ENCODE measurements at places on chromosomes 12 and 14.

DNA sequence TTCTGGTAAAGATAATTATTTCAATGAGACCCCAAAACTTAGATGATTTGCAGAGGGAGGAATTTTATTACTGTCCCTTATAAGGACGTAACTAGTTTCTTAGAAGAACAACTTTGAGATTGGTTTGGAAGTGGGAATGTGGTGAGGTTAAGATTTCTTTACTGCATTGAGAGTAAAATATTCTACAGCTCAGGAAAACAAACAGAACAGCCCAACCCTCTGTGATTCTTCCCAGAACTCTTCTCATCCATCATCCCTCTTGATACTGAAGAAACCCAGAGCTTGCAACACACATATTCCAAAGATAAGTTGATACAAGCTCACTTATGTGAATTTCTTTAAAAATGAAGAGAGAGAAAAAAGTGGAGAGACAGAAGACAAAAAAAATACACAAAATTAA, 234.2 kb downstream of the CRADD start:
- DNase-seq = no peak

DNA sequence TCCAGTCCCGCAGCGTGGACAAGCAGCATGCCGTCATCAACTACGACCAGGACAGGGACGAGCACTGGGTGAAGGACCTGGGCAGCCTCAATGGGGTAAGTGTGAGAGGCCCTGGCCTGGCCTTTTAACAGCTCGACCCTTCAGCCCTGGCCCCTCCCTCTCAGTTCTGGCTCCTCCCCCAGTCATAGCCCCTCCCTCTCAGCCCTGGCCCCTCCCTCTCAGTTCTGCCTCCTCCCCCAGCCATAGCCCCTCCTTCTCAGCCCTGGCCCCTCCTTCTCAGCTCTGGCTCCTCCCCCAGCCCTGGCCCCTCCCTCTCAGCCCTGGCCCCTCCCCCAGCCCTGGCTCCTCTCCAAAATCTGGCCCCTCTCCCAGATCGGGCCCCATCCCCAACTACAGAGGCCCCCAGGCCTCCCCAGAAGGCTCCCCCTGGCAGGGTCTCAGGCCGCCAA, 11.2 kb downstream of the CEP170B start:
- no peak for DNase-seq

- no peak for DNase-seq
Measured at GRCh38 chr14:32259368-32260013, 56.4 kb upstream of the RNU6-8 start.

- DNase-seq = no peak
Measured at GRCh38 chr14:87483271-87484260, 509.4 kb downstream of the GALC start.

GRCh38 chr14:71050227-71050823, 143.1 kb downstream of the PCNX1 start:
- no peak for DNase-seq

- no peak for DNase-seq
Measured at GRCh38 chr12:14767617-14768016, 35.7 kb downstream of the WBP11 start.

DNA sequence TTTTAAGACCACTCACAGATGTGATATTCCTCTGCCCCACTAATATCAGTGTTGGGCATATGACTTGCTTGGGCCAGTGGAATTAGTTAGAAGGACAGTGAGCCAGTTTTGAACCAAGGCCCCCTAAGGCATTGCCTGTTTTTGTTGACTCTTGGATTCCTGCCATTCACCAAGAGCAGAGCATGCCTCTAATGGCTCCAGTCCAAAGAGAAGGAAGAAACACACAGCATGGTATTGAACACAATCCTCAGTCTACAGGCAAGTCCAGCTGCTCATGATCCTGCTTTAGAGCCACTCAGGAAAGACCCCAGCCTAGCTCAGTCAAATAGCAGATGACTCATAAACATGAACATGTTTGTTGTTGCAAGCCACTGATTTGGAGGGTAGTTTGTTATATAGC, 1201.5 kb downstream of the BCL11B start:
- DNase-seq = no peak

DNA sequence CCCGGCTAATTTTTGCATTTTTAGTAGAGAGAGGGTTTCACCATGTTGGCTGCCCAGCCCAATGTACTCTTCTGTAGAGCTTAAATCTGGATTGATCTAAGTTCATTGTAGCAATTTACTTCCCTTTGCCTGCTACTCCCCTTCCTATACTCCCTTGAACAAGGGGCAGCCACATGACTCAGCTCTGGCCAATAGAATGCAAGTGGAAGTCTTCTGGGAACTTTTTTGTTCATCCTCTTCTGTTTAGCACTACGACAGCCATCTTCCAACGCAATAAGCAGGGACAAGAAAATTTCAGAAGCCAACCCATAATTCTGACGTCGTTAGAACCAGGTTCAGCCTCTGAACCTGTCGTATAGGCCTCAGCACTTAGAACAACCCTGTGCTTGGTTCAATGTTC, 6.4 kb upstream of the RAD52 start:
- no peak for DNase-seq

- no peak for DNase-seq
Measured at GRCh38 chr14:99757331-99758070, 35.7 kb upstream of the EML1 start.

- DNase-seq = no peak
Measured at GRCh38 chr14:96158735-96159134, 45.9 kb upstream of the BDKRB2 start.

DNA sequence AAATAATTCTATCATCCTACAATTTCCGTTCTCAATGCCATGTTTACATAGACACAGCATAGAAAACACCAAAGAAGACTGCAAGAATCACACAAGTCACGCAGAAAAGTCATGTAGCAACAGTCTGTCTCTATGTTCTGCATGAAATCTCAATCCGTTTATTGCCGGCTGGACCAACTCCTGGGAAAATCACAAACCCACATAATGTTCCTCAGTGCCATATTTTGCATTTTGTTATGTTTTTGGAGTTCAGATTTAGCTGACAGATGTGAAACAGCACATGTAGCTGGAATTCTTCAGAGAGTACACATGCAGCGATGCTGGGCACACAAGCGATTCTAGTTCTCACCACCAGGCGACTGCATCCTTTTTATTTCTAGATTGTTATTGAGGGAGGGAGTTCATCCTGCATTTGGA, 193.1 kb downstream of the APAF1 start:
- DNase-seq = no peak

DNA sequence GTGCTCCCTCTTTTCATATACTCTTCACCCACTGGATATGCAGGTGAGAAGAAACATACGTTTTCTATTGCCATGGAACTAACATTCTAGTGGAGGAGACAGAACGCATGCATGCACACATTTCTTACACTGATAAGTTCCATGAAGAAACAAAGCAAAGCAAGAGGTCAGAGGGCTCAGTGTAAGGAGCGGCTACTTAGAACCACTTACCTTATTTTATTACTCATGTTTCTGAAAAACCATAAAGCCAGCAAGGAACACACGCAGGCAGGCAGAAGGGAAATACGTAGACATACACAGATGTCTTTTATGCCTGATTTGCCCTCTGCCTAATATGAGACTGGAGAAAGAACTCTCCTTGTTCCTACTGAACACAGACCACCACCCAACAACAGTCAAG, 362.9 kb downstream of the TMEM132D start:
- no peak for DNase-seq

DNA sequence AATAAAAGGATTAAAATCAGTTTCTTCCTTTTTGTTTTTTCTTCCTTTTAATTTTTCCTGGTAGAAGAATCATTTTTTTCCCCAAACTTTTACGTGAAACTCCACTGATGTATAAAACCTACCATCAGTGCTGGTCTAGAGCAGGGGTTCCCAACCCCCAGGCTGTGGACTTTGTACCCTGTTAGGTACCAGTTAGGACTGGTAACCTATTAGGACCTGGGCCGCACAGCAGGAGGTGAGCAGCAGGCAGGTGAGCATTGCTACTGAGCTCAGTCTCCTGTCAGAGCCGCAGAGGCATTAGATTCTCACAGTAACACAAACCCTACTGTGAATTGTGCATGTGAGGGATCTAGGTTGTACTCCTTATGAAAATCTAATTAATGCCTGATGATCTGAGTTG, 10.1 kb downstream of the SMCO2 start:
- DNase-seq = no peak

DNA sequence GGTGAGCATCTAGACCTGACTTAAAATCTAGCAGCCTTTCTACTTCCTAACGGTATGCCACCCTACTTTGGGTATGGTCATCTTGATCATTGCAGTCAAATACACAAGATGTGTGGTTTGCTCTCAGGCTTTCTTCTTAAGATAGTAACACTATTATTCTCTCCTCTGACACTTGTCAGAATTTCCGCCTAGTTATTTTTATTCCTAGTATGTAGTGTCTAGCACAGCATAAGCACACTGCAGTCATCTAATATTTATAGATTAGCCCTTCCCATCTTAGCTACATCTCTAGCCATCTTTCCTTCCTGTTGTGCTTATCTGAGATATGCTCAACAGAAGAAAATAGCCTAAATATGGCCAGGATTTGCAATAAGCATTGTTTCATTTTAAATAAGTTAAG, 180.1 kb downstream of the C12orf50 start:
- DNase-seq = no peak

DNA sequence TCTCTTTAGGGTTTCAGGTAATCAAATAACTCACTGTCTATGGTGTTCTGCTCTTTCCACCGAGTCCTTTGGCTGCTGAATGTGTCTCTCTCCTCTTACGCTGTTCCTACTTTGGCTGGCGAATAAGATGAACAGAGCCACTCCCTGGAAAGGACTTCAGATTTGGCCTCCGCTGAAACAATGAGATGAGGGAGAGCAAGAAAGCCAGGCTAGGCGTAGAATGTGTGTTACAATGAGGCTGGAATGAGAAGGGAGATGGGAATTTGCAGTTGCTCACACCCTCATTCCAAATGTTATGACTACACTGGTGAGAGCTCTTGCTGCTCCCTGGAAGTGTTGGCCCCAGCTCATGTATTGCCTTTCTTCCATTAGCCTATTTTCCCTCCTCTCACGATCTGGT, at the start of gene MFAP5:
Gene MFAP5 (minus strand): TSS at position 234 of the 400 bp plus-strand sequence. CDS start 722 bp downstream, outside the sequence.
- DNase-seq = no peak

DNA sequence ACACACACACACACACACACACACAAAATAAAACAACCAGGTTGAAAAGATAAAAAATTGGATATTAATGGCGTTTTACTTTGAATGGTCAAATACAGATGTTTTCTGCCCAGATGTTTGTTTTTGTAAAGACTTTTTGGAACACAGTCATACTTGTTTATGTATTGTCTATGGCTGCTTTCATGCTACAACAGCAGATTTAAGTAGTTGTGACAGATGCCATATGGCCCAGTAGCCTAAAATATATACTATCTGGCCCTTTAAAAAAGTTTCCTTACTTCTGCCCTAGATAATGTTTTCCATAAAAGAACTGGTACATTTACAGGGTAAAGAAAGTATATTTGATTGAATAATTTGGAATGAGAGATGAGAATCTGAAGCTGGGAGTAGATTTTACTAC, 1362.8 kb upstream of the SEL1L start:
- no peak for DNase-seq

GRCh38 chr12:130480887-130481286, 143.2 kb downstream of the PIWIL1 start:
- DNase-seq = no peak

GRCh38 chr12:127546721-127547505, 720.1 kb upstream of the TMEM132C start:
- no peak for DNase-seq

- no peak for DNase-seq
Measured at GRCh38 chr12:12460935-12461922, 101.4 kb downstream of the DUSP16 start.

GRCh38 chr12:51533799-51534198, 57.2 kb upstream of the SCN8A start:
- no peak for DNase-seq

Data from iPS DF 6.9 (cell line).